ENCODE measurements at places on chromosomes 7 and 10.

DNA sequence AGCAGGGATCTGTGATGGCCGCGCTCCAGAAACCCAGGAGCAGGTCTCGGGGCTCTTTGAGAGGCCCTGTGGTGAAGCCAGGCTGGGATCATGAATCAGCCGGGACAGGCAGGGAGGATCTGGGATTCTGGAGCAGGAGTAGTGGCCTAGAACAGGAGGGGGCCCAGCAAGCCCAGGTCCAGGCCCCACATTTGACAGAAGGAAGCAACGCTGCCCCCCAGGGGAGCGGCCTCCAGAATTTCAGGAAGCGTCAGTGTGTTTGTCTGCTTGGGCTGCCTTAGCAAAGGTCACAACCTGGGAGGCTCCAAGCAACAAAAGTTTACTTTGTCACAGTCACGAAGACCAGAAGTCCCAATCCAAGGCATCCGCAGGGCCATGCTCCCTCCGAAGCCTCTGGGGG is 36.8 kb downstream of the CLRN3 start:
- DNase-seq: no peak

DNA sequence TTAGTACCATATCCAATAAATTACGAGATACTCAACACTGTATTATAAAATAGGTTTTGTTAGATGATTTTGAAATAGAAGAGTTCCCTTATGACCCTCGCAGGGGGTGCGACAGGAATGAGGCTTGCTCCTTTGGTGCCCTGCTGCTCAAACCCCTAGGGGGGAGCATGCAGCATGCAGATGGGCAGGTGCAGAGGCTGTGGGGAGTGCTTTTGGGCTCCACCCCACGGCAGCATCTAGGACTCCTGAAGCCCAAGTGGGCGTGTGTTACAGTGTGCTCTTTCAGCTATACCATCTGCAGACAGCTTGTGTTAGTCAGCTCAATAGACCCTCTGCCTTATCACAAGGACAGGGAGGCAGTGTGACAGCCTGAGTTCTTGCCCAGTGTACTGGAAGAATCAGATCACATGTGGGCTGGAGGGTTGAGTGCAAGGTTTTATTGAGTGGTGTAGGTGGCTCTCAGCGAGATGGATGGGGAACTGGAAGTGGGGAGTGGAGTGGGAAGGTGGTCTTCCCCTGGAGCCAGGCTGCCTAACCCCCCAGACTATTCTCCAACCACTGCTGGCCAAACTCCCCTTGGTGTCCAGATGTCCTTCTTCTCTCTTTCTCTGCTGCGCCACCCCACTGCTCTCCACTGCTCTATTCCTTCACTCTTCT is 3.1 kb upstream of the MRC1 start:
- DNase-seq: peak; percentile 23

DNA sequence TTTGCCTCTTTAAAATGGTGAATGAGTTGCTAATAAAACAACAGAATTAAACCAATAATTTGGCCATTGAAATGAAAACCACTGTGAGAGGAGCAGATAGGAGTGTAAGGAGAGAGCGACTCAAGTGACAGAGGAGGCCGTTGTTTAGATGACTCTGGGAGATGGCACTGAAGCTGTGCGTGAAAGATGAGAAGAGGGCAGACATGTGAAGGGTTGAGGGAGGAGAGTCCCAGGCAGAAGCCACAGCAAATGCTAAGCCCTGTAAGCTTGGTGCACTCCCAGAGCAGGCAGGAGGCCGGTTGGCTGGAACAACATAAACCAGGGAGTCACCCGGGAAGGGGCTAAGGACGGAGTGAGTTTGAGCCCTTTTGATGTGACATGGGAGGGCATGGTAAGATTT is 814 bp upstream of the OPALIN start:
- DNase-seq: no peak

- no peak for DNase-seq
These were observed 81.0 kb upstream of the PRSS58 start for GRCh38 chr7:142338633-142339501.

DNA sequence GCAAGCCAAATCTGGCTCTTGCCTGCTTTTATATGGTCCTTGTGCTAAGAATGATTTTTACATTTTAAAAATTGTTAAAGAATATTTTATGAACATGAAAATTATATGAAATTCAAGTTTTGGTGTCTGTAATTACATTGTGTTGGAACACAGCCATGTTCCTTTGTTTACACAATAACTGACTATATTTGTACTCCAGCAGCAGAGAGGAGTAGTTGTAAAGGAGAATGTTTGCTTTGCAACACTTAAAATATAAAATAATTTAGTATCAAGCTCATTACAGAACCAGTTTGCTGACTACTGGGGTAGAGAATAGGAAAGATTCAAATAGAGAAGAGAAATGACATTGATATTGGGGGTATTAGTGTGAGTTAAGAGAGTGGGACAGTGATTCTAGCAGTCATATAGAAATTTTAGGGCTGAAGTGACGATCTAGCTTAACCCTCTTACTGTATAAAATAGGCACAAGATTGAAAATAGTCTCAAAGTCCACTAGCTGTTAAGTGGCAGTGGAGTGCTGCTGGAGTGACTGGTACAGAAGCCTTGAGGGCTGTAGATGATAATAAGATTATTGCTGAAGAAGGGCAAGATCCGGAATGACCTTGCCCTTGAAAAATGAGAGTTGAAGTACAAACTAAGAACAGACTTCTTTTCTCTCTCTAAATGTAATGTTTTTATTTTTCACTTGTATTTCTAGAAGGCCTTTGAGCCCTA is 28.2 kb downstream of the SGPL1 start:
- no peak for DNase-seq

DNA sequence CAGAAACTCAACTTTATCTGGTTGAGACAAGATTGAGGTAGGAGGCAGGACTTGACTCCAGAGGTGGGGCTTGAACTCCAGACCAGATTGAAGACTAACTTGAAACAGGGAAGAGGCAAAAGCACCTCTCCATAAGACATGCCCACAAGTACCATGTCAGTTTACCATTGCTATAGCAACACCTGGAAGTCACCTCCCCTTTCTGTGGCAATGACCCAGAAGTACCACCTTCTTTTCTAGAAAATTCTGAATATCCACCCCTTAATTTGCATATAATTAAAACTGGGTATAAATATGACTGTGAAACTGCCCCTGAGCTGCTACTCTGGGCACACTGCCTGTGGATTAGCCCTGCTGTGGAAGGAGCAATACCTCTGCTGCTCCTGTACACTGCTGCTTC is 4.9 kb upstream of the TOMM7 start:
- no peak for DNase-seq

DNA sequence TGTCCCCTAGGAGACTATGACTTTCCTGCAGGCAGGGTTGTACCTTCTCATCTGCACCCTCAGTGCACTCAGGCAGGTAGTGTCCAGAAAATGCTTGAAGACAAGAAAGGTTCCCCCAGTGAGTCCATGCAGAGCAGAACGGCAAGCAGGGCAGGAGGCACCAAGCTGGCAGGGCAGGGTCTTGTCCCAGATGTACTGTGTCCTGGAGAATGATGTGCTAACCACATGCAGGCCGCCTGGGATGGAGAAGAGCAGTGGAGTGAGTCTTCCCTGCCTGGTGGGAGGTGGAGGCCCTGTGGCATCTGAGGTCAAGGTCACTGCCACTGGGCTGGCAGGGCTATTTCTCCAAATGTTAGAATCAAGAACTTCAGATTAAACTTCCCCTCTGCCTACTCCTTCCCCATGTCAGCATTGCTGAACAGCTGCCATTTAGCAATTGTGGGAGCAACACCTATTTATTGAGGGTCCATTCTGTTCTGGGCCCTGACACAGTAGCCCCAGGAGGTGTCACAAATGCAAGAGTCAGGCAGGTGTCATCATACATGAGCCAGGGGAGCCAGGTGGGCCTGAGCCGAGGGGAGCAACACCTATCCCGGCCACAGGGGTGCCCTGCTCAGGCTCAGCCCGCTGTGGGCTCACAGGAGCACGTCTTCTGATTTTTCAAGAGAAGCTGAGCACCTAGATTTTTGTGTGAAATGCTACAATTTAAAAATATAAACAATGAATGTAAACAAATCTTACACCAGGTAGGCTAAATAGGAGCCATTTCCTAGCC is 34.1 kb downstream of the PTPRE start:
- DNase-seq: no peak

- DNase-seq: peak; percentile 20
These were observed 173.6 kb upstream of the AKR1E2 start for GRCh38 chr10:4652111-4653010.

GRCh38 chr10:44183667-44184632 is 200.9 kb downstream of the CXCL12 start:
- no peak for DNase-seq

- DNase-seq: no peak
These were observed at the start of gene ATOH7 for GRCh38 chr10:68231817-68232251. Gene ATOH7, minus strand, starts transcription at chr10:68232113. Its CDS starts 436 bp downstream, at chr10:68231677.

GRCh38 chr7:73463966-73464365 is 30.4 kb downstream of the FZD9 start:
- no peak for DNase-seq

GRCh38 chr7:39416866-39417265 is 149.3 kb upstream of the YAE1 start:
- DNase-seq: no peak

DNA sequence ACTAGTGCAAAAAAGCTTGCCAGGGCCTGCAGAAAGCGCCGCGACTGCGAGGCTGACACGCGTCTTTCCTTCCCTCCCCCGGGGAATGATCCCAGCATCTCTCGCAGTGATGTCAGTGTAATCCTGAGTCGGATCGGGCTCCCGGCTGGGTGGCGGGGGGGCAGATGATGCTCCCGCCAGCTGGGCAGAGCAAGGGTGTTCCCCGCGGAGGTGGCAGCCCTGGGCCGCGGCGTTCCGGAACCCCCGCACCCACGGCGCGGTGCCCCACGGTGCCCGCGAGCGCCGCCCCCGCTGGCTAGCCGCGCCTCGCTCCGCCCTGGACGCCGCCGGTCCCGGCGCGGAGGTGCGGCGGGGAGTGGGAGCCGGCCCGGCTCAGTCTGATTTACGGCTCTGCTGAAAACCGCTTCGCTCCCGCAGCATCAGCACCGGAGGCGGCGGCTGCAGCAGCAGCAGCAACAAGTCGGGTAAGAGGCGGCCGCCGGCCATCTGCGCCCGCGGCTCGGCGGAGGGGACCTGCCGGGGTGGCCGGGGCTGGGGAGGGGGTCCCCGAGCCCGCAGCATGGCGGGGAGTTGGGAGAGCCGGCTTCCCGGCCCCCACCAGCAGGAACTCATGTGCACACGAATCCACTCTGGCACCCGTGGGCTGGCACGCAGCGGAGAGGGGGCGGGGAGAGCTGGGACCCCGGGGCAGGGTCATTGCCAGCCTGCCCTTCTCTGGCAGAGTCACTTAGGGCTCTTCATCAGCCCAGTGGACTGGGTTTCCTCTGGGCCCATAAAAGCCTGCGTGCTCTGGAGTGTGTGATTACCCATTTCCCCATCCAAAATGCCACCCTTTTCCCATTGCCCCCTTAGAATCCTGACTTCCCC is at the start of gene ZNF365:
TSS of gene ZNF365 (plus strand) at position 375 of the 867 bp plus-strand sequence. CDS start 1,825 bp downstream, outside the sequence.
- peak; percentile 43 for DNase-seq

All from stimulated activated naive CD8-positive, alpha-beta T cell treated with anti-CD3 and anti-CD28 coated beads, Interleukin-15, Interleukin-2, amounts not matched to agents 100 U/mL and 50 U/mL, for 24 hours (primary cell).